ENCODE measurements at places on chromosomes 2 and 18. TPM values are rescaled to one million over a fixed set of nuclear protein-coding genes. Genes with fewer than 3 reads are reported as not detected.
A peak's percentile ranks its signal among the peaks of the same experiment; 100 is the strongest.

SRD5A2 gene
- total RNA-seq: 0.20 TPM

CENPA gene
- total RNA-seq: 5.6 TPM

KIDINS220 gene
- 86.1 TPM for total RNA-seq

NTSR2 gene
- total RNA-seq: not detected

UGT1A4 gene
- 3.8 TPM for total RNA-seq

REEP1 gene
- total RNA-seq: 0.17 TPM

GTF2A1L gene
- 0.50 TPM for total RNA-seq

TFCP2L1 gene
- total RNA-seq: 16.1 TPM

IL18RAP gene
- not detected for total RNA-seq

DPYSL5 gene
- total RNA-seq: not detected

DNA sequence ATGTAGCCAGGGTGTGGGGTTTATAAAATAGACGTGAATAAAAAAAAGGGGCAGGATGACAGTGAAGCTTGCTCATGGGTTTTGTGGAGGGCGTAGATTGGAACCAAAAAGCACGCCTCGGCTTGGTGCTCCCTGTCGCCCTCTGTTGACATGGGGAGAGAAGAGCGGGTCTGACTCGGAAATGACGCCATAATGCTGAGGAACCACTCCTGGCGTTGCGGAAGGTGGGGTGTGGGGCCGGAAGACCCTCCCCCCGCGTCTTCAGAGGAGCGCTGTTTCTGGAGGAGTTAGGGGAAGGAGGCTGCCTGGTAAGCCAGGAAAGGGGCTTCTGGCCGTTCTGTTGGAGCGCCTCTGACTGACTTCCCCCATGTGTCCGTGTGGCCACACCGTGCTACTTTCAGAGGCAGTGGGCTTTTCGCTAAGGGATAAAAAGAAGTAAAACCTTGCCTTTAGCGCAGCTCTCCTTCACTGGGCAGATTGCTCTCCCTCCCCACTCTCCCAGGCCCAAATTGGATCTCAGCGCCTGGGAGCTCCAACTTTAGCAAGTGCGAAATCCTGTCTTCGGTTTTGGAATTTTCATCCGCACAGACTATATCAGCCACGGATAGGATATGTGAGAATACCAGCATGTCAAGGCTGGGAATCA, 42.8 kb downstream of the PLEKHA3 start:
- DNase-seq: peak; percentile 71

GRCh38 chr18:39198376-39198775, 1632.8 kb upstream of the CELF4 start:
- DNase-seq: peak; percentile 76

- DNase-seq: no peak
Observed at GRCh38 chr18:22822841-22823508, 110.2 kb upstream of the RBBP8 start.

- DNase-seq: no peak
Observed at GRCh38 chr2:53067533-53067932, 700.1 kb upstream of the CHAC2 start.

DNA sequence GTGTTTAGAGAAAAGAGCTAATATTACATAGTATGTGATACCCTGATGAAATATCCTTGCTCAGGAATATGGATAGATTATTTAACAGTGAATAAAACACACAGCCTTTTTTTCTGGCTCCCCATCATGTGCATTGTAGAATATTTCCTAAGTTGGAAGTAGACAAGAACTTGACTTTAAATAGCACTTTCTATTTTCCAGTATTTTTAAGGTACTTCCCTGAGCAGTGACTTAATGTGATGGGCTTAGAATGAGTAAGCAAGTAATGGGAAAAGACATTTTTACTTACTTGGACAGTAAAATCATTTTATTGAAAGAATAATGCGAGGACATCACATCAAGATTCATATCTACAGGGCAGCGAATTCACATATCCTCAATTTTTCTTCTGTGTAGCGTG, 176.7 kb upstream of the SLC8A1 start:
- no peak for DNase-seq

- DNase-seq: no peak
Observed at GRCh38 chr2:9686061-9686460, 55.3 kb upstream of the YWHAQ start.

DNA sequence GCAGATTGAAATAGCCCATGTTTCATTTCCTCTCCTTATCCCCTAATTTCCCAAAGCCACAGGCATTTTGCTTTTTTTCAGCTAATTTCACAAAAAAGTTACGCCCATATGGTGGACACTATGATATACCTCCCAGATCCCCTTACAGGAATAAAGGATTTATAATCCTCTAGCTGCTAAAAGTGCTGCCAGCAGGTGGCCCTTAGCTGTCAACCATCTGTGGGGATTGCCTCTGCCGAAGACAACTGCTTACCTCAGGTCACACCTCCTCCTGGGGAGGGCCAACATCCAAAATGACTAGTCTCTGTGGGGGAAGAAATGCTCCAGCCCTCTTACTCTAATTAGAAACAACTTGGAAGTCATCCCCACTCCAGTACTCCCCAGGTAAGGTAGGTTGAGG, 61.0 kb upstream of the EPB41L3 start:
- DNase-seq: no peak

GRCh38 chr2:78779761-78780160, 245.7 kb upstream of the REG3G start:
- DNase-seq: no peak

Data from renal cortical epithelial cell (primary cell).